ENCODE measurements at places on chromosomes 13 and 19. TPM values are rescaled to one million over a fixed set of nuclear protein-coding genes. Genes with fewer than 3 reads are reported as not detected.

The ERCC5 gene
- polyA plus RNA-seq = 64.1 TPM

The FGF22 gene
- polyA plus RNA-seq = 0.45 TPM

The NR2F6 gene
- polyA plus RNA-seq = 21.3 TPM

The ATXN8OS gene
- polyA plus RNA-seq = not detected

The RFPL4AL1 gene
- not detected for polyA plus RNA-seq

The IGFL3 gene
- not detected for polyA plus RNA-seq

The MBD3L2B gene
- polyA plus RNA-seq = not detected

The STOML3 gene
- polyA plus RNA-seq = not detected

The CEACAM4 gene
- polyA plus RNA-seq = 1.1 TPM

The POSTN gene
- 7.3 TPM for polyA plus RNA-seq

The PGPEP1 gene
- polyA plus RNA-seq = 10.4 TPM

The ERF gene
- 48.5 TPM for polyA plus RNA-seq

The LACC1 gene
- polyA plus RNA-seq = 2.5 TPM

The KLK12 gene
- not detected for polyA plus RNA-seq

The C2CD4C gene
- 2.1 TPM for polyA plus RNA-seq

The FUT1 gene
- polyA plus RNA-seq = 12.7 TPM

The ZNF578 gene
- 0.15 TPM for polyA plus RNA-seq

The APOE gene
- 14.8 TPM for polyA plus RNA-seq

The PROZ gene
- not detected for polyA plus RNA-seq

The ZNF100 gene
- 1.8 TPM for polyA plus RNA-seq

The IZUMO2 gene
- polyA plus RNA-seq = not detected

The TSSK6 gene
- polyA plus RNA-seq = 1.5 TPM

The THSD8 gene
- 1.3 TPM for polyA plus RNA-seq

Data from pancreas (tissue), 10 donors.